ENCODE measurements at places on chromosomes 2 and 18.

DNA sequence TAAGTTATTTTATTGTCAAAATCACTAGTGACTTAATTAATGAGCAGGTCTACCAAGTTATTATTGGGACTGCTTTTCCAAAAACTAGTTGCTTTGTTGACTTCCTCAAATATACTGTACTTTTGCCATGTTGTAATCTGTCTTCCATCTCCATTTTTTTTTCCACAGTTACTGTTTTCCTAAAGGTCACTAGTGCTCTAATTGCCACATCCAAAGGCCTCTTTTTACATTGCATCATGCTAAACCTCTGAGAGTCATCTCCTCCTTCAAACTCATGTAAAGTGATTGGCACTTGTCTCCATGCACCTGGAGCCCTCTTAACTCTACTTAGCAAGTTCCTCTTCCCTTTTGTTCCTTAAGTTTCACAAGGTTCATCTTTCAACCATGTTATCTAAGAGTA is 11.8 kb downstream of the PMAIP1 start:
- no peak for DNase-seq

GRCh38 chr2:185921048-185921756 is 182.6 kb downstream of the FSIP2 start:
- no peak for DNase-seq

DNA sequence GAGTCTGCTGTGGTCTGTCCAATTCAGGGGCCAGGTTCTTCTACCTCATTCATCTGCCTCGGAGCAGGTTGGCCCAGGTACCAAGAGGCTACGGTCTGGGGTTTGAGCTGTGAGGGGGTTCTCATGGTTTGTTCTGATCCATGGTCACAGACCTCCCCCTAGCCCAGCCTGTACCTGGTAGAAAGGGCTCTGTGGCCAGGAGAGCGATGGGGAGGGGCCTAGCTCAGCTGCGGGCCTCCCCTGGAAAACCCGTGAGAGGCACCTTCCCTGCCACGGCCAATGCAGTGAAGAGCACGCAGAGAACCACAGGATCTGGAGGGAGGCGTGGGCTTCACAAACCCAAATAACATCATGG is 19.6 kb upstream of the ALLC start:
- no peak for DNase-seq

DNA sequence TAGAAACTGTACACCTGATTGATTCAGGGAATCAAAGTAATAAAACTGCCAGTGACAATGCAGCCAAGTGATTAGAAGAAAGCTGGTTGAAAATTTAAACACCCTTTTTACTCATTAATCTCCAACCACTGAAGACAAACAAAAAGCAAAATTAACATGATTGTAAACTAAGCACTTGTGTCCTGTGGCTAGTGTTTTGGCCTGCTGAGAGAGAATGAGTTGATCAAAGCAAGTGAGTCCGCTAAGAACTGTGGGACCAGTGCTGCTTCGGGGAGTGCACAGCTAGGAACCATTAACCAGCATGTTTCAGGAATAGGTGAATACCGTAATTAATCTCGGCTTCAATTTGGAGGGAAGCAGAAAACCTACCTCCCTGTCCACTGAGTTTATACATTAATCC is 13.6 kb upstream of the PAPOLG start:
- no peak for DNase-seq

DNA sequence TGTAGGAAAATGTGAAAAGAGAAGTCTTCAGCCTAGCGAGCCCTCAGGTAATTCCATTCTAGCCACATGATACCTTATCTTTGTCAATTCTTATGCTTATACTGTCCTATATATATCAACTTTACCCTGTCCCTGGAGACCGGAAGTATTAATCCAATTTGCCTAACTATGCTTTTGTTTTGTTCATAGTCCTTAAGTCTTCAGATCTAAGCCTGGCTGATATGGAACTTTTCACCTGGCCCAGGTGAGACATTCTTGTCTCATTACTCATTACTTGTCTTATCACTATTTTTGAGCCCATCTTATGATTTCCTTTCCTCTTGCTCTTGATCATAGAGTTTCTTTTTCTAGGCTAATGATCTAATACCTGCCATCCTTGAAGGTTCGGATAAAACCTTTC is 194.1 kb upstream of the FANCL start:
- DNase-seq, result no peak

DNA sequence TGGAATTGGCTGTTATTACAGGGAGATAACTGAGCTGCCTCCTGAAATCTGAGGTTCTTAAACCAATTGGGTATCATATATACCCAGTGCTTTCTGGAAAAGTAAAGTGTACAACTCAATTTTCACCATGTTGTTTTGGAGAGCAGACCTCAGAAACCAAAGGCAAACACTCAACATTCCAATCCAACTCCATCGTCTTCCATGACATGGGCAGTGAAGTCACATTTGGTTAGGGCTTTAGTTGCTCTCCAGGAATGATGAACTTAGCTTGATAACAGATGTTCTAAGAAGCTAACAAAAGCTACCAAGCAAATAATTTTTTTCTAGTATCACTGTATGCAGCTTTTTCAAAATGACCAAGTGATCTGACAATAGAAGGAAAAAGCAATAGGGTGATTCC is 107.0 kb upstream of the SLC35G4 start:
- no peak for DNase-seq

DNA sequence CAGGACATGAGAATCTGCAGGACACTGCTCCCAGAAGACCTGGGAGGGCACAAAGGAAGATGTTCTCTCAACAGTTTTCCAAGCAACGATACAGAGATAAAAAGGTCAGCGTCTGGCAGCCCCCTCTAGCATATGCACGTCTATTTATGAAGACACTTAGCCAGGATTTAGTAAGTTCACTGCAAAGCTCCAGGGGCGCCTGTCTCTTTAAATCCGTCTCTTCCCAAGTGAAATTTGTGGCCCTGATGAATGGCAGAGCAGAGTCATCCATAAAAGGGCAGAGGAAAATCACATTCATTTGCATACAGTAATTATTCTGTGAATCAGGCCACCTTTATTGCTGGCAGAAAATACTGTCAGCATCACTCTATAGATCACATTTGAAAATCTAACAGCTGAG is 390.9 kb upstream of the SMIM21 start:
- no peak for DNase-seq

GRCh38 chr2:179773986-179774385 is 87.4 kb downstream of the ZNF385B start:
- DNase-seq, result no peak

- no peak for DNase-seq
Observed at GRCh38 chr2:214217599-214217998, 193.3 kb upstream of the VWC2L start.

GRCh38 chr2:2715036-2715818 is 384.2 kb upstream of the MYT1L start:
- DNase-seq, result no peak

GRCh38 chr2:66569974-66570373 is 135.0 kb downstream of the MEIS1 start:
- no peak for DNase-seq

- DNase-seq, result no peak
Observed at GRCh38 chr18:23114171-23114881, 21.0 kb upstream of the CABLES1 start.

GRCh38 chr18:59554796-59555335 is 142.4 kb downstream of the CCBE1 start:
- DNase-seq, result no peak

- no peak for DNase-seq
Observed at GRCh38 chr18:49377742-49378141, 82.7 kb downstream of the DYM start.

DNA sequence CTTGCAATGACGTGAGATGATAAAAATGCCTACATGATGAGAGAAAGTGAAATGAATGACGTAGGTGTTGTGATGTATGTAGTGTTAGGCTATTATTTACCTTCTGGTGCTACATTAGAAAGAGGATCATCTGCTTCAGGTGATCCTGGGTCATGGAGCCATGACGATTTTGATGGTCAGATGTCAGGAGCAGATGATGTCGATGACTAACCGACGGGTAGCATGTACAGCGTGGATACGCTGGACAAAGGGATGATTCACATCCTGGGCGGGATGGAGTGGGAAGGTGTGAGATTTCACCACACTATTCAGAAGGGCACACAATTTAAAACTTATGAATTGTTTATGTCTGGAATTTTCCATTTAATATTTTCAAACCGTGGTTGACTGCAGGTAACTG is 43.5 kb upstream of the ACVR1C start:
- no peak for DNase-seq

GRCh38 chr2:74334931-74335333 is 8.3 kb downstream of the SLC4A5 start:
- peak; percentile 79 for DNase-seq

DNA sequence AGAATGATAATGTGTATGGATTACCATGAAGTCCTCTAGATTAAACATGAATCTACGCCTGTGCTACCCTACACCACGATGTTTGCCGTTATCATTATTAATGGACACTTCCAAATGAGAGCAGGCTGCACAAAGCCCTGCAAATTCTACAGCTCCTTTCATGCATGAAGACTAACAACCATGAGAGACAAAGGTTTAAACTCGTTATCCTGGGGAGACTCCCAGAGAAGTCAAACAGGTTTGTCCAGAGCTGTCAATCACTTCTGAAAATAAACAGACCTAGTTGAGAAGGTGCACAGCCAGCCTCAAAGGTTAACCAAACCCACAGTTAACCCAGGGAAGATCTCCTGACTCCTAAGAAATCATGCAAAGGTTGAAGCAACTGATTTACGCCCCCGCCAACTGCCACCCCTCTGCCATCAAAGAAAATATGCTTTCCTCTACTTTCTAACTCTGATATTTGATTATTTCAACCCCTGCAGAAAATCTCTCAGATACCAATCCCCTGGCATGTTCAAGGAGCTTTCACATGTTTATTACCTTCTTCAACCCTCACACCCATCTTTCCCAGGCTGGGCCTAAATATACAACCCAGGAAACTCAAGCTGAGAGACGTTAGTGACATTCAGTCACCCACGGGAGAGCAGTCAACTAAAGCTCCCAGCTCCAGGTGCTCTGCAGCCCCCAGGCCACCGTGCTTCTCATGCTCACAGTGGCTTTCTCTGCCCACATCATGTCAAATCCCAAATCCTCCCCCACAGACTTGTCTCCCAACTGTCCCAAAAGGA is 35.9 kb downstream of the MYO5B start:
- no peak for DNase-seq

GRCh38 chr18:56992777-56993176 is 154.1 kb upstream of the BOD1L2 start:
- DNase-seq, result no peak

GRCh38 chr2:238965371-238966071 is 117.6 kb downstream of the TWIST2 start:
- DNase-seq, result peak; percentile 42

DNA sequence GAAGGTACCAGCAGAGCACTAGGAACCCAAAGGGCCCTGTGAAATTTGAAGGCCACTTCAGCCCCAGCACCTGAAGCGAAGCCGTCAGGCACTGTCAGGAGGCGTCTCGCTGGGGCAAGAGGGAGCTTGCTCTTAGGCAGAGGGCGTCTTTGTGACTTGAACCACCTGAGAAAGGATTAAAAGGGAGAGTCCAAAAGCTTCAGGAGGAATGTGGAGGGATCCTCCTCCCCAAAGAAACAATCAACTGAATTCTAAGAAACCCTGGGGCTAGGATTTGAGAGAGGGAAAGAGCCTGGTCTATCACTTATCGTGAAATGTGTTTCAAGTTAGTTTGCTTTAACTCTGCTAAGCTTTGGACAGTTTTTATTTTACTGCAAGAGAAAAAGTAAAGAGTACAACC is 324.9 kb upstream of the SOX11 start:
- DNase-seq, result no peak

- no peak for DNase-seq
Observed at GRCh38 chr18:53324353-53324752, 900.1 kb downstream of the MBD2 start.

DNA sequence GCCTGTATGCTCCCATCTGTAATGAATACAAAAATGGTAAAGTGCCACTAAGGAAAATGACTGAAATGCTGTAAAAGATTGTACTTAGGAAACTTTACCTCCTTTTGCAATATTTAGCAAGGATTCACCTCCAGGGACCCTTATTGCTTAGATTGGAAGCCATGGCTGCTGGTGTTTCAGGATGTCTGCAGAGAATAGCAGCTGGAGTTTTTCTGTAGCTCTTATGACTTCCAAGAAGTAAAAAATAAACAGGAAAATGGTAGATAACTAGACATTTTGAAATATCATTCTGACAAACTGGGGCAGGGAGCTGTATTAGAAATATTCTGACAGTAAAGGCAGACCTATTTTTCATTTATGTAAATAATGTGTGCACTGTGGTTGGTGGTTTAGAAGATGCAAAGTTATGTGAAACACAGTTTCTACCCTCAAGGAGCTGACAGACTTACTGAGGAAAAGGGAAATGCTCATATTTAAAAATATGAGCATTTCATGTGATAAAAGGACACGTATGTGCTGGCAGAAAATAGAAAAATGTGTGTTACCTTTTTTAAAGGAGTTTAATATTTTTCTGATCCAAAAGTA is 224.9 kb upstream of the BOD1L2 start:
- no peak for DNase-seq

- DNase-seq, result no peak
Observed at GRCh38 chr18:63160172-63160995, 159.2 kb downstream of the BCL2 start.

GRCh38 chr18:70366670-70367069 is 77.8 kb downstream of the SOCS6 start:
- no peak for DNase-seq

DNA sequence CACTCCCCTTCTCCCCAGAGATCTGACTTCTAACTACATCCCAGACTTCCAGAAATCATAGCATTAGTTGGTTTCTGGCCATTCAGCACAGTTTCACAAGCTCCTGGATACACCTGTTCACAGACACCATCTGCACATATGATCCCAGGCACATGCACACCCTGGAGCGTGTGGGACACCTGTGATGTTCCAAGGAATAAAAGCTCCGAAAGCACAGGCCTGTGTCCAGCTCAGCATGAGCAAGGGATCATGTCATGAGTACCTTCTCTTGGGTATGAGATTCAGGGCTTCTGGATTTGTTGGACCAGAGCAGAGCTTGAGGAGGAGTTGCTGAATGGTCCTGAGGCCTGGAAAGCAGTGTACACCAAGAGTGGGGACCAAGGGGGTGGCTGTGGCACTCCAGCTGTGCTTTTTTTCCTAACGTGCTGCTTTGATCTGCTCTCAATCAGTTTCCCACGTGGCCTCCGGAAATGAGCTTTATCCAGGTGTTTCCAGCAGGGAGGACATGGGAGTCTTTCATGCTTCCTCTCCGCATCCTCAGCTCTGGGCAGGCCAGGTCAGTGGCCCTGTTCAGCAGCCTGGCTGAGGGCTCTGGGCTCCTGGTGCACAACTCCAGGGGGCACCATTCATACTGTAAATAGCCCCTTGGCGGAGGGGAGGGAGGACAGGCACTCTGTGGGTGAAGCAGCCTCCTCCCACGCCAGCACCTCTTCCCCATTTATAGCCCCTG is 1.8 kb downstream of the DYSF start:
- no peak for DNase-seq

GRCh38 chr2:57726294-57726693 is 320.3 kb upstream of the VRK2 start:
- no peak for DNase-seq

- peak; percentile 4 for DNase-seq
Observed at GRCh38 chr2:72991980-72992733, 74.8 kb downstream of the EMX1 start.

GRCh38 chr18:6055711-6056110 is 160.4 kb upstream of the TMEM200C start:
- no peak for DNase-seq

GRCh38 chr18:71951001-71951400 is 593.1 kb downstream of the CBLN2 start:
- no peak for DNase-seq

GRCh38 chr2:112621790-112622527 is 23.8 kb upstream of the SLC20A1 start:
- DNase-seq, result no peak

GRCh38 chr2:6236317-6236716 is 544.1 kb downstream of the SOX11 start:
- DNase-seq, result no peak

GRCh38 chr2:70354264-70354949 is 52.5 kb upstream of the FAM136A start:
- no peak for DNase-seq
